ENCODE measurements at places on chromosomes 2 and 18.

DNA sequence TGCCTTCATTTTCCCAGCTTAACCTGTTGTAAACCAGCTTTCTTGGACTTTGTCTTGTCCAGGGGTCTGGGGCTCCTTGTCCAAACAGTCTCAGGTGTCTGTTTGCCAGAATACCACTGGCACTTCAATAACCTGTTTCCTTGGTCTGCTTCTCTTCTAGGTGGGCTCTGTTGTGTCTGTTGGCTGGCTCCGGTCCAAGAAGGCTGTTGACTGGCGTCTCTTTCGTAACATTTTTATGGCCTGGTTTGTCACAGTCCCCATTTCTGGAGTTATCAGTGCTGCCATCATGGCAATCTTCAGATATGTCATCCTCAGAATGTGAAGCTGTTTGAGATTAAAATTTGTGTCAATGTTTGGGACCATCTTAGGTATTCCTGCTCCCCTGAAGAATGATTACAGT is 17.0 kb downstream of the SLC20A1 start:
- no peak for DNase-seq

DNA sequence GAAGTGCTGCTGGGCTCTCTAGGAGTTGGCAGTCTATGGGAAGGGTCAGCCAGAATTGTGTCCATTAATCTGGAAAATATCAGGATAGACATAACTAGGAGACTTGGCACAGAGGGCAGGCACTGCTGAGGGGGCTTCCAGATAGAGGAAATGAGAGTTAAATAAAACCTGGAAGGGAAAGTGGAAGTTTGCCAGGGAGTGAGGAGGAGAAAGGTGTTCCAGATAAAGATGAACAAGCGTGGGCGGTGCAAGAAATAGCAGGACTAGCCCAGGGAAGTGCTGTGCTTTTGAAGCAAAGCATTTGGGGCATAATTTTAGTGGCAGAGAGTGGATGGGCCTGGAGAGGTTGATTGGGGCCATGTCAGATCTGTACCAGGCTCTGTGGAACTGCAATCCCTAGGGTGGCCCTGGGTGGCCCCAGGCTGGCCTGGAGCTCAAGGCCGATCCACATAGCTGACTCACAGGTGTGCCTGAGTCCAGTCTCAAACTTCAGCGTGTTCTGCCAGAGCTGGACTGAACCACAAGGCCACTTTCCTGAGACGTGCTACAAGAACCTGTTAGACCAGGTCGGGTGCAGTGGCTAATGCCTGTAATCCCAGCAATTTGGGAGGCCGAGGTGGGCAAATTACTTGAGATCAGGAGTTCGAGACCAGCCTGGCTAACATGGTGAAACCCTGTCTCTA is 26.9 kb downstream of the GALM start:
- no peak for DNase-seq

DNA sequence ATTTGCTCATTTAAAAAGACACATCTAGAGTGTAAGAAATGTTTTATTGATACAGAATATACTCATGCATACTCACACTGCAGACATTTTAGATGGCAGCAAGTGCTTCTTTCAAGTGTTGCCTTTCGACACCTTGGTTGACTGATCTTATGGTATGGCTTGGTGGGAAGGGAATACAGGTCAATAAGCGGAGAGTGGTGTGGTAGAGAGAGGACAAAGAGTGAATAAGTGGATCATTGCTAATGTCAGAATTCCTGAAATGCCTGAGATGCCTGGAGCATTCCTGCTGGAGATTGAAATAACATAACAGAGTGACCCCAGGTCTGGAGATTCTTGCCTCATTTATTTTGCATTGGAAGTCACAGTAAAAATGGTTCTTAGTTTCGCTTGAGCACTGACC is 76.7 kb downstream of the RND3 start:
- no peak for DNase-seq

GRCh38 chr18:58980991-58981390 is 116.3 kb downstream of the ZNF532 start:
- no peak for DNase-seq

DNA sequence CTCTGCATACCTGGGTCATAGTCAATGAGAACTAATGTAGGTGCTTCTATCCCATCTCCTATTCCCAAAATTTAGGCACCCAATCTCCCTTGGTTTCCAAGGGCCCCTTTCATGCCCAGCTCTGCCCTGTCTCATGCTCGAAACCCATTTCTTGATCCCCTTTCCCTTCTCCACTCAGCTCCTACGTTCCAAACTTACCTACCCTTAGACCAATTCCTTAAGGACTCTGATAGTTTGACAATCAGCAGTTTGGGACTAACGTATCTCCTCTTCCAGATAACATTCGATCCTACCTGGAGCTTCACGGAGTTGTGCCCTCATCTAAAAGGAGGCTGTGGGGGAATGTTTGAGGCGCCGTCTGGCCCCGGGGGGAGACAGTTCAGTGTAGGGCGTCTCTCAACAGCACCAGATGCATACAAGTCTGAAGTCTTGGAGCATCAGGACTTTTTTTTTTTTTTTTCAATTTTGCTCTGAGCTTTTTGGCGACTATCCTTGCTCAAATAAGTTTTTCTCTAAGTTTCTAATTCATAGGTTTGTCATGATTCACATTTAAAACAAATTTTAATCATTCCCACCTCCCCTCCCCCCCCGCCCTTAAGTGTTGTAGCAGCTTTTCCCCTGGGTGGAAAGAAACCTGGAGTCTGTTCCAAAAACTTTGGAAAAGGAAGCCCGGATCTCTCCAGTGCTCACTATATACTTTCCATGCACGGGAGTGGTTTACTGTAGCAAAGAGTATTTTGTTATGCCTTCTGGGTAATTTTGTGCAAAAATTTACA is 141.2 kb upstream of the LGALSL start:
- DNase-seq: no peak

- DNase-seq: no peak
Observed at GRCh38 chr2:41870265-41870585, 177.6 kb upstream of the PKDCC start.

GRCh38 chr2:128469203-128469602 is 150.5 kb upstream of the HS6ST1 start:
- DNase-seq: no peak

DNA sequence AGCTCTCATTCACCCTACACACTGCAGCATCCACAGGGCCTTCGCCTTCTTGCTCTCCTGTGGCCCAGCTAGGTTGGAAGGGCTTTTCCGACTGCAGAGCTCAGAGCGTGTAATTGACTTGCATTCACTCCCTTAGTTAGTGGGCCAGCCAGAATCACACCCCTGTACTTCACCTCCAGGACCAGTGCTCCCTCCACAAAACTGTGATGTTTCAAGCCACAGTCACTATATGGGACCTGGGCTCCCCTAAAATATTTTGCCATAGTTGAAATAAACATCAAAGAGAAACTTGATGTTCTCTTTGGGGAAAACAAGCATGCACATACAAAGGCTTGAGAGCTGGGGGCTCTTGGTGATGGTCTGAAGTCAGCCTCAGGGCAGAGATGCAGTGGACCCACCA is 69.7 kb upstream of the POU3F3 start:
- DNase-seq: no peak

GRCh38 chr18:48803518-48803917 is 147.2 kb downstream of the SMAD7 start:
- no peak for DNase-seq

DNA sequence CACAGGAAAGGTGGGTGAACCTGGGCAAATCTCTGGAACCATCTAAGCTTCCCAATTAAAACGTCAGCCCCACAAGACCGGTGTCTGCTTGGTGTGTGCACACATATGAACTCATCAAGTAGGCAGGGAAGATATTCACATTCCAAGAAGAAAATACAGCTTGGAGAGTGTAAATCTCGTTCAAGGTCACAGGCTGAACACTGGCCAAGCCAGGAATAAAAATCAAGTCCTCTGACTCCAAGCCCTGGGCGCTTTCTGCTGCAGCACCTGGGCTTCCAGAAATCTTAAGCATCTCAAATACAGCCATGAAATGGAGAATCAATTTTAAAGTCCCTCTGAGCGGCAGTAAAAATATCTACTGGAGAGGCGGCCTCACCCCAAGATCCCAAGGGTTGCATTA is 150.9 kb downstream of the TWIST2 start:
- DNase-seq: no peak

GRCh38 chr2:111977240-111977639 is 77.8 kb upstream of the TMEM87B start:
- DNase-seq: no peak

DNA sequence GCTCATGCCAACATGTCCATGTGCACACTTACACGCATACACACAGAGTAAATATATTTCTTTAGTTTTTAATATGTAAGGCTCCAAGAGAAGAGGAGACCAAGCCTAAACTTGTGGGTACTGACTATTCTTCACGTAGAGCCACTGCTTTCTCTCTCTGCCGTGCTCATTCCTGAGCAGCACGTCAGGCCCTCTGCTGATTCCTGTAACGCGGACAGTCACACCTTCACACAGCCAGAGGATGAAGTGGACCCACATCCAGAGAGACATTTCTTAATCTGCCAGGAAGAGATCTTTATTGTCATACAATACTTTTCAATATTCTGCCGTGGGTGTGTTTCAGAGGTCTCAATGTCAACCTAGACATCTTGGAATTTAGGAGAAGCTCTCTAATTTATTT is 560.7 kb downstream of the STK39 start:
- no peak for DNase-seq

GRCh38 chr2:117692001-117692763 is 122.3 kb upstream of the DDX18 start:
- DNase-seq: no peak

DNA sequence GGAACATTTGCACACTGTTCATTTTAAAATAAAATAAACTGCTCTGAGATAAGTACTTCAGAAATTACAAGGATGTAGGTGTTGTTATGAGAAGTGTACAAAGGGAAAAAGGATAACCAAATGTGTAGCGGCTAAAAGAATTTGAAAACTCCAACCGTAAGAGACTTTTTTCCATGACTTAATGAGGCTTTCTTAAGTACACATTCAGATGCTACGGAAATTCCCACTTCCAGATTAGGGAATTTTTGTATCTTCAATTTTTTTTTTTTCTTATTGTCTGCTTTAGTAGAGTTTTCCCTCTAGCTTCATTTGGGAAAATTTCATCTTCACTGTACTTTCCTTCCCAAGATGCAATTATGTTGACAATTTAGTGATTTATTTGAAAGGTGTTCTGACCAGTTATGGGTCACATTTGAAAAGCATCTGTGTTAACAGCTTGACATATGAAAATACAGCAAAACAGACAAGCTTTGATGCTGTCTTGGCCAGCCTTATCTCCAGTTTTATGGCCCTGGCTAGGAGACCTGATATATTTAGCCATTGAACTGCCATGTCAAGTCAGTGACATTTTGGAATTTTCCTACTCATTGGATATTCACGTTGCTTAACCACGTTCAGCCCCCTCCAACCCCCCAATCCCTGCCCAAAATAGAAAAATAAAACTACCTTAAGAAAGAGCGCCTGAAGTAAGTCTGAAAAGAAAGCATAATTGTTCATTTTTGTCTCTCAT is 105.6 kb downstream of the FEZ2 start:
- DNase-seq: no peak

GRCh38 chr2:73176205-73176880 is 26.0 kb upstream of the NOTO start:
- DNase-seq: no peak

- DNase-seq: no peak
Observed at GRCh38 chr2:71347517-71347916, 15.9 kb downstream of the ZNF638 start.

DNA sequence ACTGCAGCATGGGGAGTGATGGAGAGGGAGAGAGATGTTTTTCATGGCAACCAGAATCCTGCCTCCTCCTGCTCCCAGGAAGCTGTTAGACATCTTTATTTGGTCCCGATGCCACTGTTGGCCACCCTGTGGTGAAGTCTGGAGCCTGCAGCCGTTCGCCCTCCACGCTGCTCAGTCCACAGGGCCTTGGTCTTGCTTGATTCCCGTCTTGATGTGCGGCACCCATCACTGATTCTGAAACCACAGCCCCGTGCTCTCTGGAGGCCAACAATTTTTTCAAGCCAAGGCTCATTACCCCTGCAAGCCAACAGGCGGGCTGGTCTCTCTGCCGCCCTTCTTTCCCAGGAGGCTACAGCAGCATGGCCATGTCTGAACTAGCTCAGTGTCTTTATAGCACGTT is 24.5 kb downstream of the SIGLEC15 start:
- no peak for DNase-seq

DNA sequence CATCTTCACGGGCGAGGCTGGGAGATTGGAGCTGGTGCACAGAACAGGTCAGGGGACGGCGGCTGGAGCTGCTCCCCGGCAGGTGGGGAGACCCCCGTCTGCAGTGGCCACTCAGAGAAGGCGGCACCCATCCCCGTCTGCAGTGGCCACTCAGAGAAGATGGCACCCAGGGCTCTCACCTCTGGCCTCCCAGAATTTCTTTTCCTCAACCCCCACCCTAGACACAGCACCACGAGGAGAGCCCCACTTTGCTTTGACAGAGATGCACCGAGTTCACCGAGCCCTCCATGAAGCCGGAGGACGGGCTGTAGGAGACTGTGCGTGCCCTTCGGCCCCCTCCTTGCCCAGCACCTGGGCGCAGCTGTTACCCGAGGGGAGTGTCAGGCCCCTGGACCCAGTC is 201.6 kb upstream of the SALL3 start:
- DNase-seq: no peak

DNA sequence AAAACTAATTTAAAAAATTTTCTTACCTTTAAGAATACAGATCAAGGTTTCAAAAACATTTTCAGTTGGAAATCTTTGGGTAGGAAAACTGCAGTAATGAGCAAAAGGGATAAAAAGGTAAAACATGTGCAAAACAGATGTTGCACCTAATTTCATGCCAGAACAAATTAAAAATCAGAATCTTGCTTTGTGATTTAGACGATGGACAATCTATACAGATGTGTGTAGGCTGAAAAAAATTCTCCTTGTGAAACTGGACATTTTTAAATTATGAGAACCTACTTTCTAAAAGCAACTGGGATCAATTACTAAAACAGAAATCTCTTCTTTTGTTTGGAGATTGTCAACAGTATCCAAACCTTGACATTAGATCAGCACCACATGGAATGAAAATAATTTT is 183.2 kb upstream of the ITGA4 start:
- DNase-seq: no peak

GRCh38 chr18:48446582-48447225 is 37.5 kb upstream of the ZBTB7C start:
- peak; percentile 13 for DNase-seq

DNA sequence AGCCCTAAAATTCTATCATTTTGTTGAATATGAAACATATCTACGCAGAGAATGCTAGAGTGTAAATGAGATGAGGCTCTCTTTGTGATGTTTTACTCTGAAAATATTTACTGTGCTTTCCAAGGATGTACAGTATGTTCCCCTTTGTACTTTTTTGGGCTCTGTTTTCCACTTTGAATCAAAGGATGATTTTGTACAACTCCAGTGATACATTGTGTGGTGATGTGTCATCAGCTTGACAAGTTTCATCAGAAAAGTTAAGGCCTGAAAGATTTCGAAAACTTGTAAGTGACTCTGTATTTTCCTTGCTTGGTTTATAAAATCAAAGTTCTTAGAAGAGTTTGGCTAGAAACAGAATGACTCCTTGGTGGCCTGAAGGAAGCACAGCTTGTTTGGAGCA is 206.3 kb downstream of the LTBP1 start:
- no peak for DNase-seq

Measured in activated naive CD4-positive, alpha-beta T cell (primary cell).